ENCODE measurements at places on chromosomes 5 and 9.

- no peak for DNase-seq
Measured at GRCh38 chr5:138726848-138727247, 26.4 kb upstream of the CTNNA1 start.

DNA sequence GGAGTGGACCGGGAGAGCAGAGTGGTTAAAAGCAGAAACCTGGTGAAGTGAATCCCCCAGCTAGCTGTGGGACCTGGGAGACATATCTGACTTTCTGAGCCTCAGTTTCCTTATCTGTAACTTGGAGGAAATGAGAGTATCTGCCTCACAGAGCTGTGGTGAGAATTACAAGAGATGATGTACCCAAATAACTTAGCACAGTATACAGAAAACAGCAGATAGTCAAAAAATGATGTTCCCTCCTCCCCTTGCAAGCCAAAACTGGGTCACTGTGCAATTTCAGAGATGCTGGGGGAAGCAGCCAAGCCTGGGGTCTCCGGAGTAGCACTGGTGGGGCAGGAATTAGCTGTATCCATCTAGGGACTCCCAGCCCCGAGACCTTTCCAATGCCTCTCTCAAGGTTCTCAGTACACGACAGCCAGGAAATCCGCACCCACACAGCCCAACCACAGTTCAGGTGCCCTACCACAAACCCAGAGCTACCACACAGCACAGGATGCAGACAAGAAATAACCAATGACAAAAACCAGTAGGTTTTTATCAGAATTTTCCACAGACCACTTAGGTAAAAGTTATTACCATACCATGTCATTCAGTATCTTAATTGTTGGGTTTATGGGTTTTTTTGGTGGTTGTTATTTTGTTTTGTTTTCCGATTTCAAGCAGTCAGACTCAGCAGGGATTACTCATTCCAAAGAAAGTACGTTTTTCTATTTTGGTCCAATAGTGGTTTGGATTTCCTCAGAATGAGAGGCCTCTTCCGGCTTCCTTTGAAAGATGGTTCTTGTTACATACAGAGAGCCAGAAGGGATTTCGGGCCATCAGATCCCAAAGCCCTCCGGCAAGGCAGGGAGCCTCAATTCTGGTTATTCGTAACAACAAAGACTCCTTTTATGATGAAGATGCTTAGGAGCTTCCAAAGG lies 4.9 kb upstream of the HRH2 start:
- no peak for DNase-seq

DNA sequence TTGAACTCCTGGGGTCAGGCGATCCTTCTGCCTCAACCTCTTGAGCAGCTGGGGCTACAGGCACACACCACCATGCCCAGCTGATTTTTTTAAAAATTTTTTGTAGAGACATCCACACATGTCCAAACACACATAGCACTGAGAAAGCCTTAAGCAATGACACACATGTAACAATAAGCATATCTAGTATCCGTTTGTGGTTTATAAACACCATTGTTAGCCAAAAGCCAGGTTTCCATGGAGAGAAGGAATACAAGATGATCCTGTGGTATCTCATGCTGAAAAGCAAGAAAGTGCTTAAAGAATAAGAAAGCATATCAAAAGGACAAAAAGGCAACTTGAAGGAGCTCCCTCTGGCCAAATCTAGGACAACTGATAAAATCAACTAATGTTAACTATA lies 29.7 kb upstream of the SLC1A3 start:
- DNase-seq, result no peak

DNA sequence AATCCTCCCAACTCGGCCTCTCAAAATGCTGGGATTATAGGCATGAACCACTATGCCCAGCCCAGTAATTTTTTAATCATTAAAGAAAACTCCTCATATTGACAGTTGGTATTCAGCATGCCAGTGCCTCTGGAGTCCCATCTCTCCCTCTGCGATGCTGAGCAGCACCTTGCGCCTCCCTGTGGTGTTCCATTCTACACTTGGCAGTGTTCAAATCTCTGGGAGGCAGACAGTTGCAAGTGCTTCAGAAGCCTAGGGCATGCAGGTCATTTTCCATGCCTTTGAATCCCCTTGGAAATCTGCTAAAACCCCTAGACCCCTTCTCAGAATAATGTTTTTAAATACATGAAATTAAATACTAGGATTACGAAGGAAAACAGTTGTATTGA lies 41.3 kb downstream of the GARNL3 start:
- no peak for DNase-seq

DNA sequence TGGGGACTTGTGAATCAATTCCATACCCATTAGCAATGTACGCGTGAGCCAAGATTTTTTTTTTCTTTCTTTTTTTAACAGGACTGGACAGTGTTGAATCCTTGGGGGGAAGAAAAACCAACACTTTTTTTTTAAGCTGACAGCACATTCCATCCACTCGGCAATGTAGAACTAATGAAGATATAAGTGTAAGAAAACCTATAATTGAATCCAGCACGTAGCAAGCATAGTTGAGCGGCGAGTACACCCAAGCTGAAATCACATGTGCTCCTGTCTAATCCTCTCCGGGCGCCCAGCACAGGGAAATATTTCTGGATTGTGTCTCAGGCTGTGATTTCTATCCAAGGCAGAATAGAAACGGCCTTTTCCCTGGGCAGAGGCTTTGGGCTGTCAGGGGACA lies 118.2 kb downstream of the BOD1 start:
- no peak for DNase-seq

DNA sequence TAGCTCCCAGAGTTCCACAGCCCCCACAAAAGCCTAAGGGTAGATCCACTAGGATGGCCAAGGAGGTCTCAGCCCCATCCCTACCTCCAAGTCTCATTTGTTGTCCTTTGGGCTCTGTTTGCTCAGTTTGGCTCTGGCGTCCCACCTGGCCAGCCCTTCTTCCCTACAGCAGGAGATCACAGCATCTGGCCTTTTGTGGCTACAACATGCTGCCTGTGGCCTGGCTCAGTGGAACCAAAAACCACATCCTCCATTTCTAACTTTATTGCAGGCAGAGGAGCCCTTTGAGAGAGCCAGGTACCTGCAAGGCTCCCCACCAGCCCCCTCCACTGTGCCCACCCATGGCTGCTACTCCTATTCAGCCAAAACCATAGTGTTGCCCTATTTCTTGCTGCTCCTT lies 11.4 kb downstream of the JADE2 start:
- DNase-seq, result no peak

All from NCI-H1694 (cell line).